ENCODE measurements at places on chromosomes 5 and 9. TPM values are rescaled to one million over a fixed set of nuclear protein-coding genes. Genes with fewer than 3 reads are reported as not detected.

DNA sequence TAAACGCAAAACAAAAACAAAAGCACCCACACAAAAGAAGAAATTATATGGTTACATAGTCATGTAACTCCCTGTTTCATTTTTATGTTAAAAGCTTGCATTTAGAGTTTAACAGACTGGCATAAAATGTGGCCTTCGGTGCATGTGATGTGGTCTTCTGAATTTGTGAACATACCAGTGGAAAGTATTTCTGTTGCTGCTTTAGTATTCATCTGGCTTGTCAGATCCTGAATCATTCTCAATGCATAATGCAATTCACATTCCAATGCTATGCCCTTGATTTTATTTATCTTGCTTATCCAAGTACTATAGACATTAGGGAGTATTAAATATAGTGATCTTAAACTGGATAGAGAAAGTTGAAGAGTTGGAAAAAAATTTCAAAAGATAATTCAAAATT, 740.2 kb upstream of the ZNF608 start:
- DNase-seq = no peak

DNA sequence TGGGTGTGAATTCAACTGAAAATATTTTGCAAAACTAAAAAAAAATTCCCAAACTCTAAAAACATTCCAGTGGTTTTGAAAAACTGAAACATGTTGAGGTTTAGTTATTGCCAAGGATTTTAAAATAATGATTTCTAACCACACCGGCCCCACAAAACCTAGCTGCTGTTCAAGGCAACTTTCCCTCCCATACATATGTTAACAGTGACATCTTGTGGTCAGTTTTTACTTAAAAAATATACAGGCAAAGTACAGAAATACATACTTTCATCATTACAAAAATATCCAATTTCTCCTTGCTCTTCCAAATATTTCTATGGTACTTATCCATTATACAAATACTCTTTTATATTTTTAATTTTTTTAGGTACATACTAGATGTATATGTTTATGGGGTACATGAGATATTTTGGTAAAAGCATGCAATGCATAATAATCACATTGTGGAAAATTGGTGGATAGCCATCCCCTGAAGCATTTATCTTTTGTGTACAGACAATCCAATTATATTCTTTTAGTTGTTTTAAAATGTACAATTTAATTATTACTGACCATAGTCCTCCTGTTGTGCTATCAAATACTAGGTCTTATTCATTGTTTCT, 34.4 kb upstream of the MRPS30 start:
- DNase-seq = peak; percentile 20

GRCh38 chr5:167579693-167580055, 711.8 kb upstream of the WWC1 start:
- no peak for DNase-seq

GRCh38 chr9:96293498-96294158, 8.3 kb downstream of the HSD17B3 start:
- DNase-seq = no peak

GRCh38 chr9:91378695-91379127, 17.0 kb upstream of the AUH start:
- DNase-seq = no peak

GRCh38 chr9:107963246-107963645, 473.7 kb upstream of the KLF4 start:
- DNase-seq = no peak

- no peak for DNase-seq
Observed at GRCh38 chr9:4677392-4677791, 2.0 kb upstream of the CDC37L1 start.

DNA sequence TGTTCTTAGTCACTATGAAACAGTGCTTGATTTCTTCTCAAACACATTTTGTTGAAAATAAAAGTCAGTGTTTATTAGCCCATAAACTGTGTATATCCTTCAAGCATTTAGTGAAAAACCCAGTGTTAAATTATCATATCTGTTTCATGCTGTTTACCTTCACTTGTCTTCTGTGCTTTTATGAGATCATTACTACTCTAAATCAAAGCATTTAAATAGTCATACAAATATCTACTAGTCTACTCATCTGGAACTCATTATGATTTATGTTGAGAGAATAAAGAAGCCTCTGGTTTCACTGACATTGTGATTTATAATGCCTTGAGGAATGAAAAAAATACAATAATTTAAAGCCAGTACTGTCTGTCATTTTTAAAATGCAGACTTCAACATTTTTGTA, 366.5 kb downstream of the SLCO4C1 start:
- DNase-seq = no peak

SEMA4D gene
- 9.1 TPM for polyA plus RNA-seq

ANKRD31 gene
- 0.05 TPM for polyA plus RNA-seq

PCDHGA5 gene
- polyA plus RNA-seq = 2.6 TPM
